ENCODE measurements at places on chromosomes 1 and 21.

- no peak for DNase-seq
Observed at GRCh38 chr1:87392248-87393192, 63.8 kb downstream of the LMO4 start.

DNA sequence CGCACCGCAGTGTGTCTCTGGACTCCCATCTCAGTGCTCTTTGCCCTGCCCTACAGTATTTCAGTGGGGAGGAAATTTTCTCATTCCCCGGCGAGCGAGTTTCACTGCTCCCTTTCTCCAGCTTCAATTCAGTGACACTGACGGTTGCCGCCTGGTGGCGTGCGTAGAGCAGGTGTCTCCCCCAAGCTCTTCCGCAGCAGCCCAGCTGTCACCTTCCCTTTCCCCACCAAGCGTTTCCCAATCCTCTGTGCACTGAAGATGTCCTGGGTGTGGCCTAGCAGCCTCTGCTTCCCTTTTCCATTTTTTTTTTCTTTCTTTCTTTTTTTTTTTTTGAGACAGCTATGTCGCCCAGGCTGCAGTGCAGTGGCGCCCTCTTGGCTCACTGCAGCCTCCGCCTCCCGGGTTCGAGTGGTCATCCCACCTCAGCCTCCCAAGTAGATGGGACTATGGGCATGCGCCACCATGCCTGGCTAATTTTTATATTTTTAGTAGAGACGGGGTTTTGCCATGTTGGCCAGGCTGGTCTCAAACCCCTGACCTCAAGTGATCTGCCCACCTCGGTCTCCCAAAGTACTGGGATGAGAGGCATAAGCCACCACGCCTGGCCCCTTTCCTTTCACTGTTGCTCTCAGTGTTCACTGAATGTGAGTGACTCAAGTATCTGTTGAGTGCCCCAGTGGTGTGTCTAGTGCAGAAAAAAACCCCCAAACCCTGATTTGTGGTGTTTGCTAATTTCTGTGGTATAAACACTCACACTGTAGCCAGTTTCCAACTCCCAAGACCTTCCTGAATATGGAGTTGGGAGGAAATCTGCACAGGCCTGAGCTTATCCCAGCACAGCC lies 30.1 kb downstream of the TNFRSF1B start:
- no peak for DNase-seq

DNA sequence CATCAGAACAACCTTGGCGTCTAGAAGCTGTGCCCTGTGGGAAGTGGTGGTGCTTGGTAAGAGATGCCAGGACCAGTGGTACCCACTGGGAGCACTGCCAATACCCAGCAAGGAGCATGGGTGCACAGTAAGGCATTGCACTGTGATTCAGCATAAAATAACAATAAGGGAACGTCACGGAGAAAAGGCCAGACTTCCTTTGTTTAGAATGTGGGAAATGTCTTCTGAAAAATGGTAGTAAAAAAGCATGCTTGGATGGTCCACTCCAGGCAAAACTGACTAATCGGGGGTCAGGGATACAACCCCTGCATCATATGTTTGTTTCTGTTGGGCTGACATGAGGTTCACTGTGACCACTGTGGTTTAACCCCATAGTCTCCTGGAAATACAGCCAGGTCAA lies 14.7 kb downstream of the METTL18 start:
- no peak for DNase-seq

GRCh38 chr1:109883248-109883955 lies 27.2 kb upstream of the CSF1 start:
- DNase-seq = no peak

- no peak for DNase-seq
Observed at GRCh38 chr1:119787776-119788175, 19.1 kb upstream of the HMGCS2 start.

- DNase-seq = no peak
Observed at GRCh38 chr1:26434161-26434752, 2.1 kb downstream of the DHDDS start.

- DNase-seq = no peak
Observed at GRCh38 chr1:36487906-36488305, 5.2 kb upstream of the CSF3R start.

- no peak for DNase-seq
Observed at GRCh38 chr1:89203166-89203565, 4.4 kb upstream of the GBP4 start.

DNA sequence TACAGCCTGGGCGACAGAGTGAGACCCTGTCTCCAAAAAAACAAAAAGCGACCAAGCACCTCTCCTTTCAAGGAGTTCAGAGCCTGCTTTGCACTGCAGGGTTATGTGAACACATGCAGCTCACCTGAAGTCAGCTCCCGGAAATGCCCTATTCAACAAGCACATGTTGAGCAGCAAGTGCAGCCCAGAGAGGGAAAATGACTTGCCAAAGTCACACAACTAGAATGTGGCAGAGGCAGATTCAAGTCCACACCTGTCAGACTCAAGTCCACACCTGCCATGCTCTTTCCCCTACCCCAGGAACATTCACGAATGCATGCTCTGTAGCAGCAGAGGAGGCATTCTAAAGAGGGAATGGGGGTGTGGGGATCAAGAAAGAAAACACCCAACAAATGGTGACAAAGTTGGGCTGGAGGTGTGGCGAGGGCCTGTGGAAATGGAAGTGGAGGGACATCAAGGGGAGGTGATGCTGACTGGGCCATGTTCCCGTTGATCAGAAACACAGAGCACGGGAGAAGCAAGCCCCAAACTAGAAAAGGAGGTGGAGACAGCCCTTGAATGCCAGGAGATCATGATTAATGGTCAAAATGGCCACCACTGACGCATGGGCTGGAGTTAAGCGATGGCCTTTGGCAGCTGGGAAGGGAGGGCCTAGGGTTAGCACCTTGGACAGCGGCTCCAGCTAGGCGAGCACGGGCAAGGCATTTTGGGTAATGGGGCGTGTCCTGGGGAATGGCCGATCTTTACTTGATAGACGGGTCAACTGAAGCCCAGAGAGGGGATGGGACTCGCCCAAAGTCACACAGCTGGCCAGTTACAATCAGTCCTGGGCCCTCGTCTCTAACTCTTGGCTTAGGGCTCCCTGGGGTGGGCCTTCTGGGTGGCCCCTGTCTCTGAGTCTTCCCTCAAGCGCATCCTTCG lies 21.5 kb downstream of the RAP1GAP start:
- DNase-seq = no peak

DNA sequence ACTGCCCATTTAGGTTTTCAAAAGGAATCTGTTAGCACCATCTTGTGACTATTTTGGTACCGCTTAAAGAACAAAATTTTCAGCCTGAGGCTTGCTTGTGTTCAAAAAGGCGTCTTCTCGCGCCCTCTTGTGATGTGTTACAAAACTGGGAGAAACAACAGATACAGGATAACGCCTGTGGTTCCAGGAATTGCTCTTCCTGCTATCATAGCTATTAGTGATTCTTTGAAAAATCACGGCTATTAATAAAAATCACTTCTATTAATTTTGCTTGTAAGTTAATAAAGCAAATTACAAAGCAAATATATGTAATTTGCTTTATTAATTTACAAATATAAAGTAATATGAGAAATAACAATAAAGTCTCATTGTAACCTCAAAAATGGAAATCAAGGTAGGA lies 82.2 kb upstream of the ABCD3 start:
- no peak for DNase-seq

- no peak for DNase-seq
Observed at GRCh38 chr1:63898428-63899196, 124.8 kb downstream of the ROR1 start.

DNA sequence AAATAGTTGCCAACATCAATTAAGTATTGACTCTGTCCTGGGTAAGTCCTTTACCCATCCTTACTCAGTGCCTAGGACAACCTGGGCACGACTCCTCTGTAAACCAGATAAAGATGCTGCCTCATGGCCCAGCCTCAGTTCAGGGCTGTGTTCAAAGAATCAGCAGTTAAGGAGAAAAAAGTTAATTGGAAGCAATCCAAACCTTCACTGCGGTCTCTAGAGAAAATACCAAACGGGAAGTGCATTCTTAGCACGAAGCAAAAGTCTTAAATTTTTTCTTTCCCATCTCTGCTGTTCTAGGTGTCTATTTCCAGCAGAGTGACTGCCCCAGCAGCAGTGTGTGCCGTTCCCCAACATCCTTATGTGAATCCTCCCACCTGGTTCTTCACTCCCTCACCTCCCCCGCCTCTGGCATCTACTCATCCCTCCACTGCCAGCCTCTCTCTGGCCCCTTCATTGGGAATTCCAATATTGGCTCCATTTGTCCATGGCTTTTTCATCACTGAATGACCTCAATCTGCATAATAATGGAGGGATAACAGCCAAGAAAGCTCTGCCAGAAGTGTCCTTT lies 23.2 kb downstream of the KANK4 start:
- DNase-seq = no peak

DNA sequence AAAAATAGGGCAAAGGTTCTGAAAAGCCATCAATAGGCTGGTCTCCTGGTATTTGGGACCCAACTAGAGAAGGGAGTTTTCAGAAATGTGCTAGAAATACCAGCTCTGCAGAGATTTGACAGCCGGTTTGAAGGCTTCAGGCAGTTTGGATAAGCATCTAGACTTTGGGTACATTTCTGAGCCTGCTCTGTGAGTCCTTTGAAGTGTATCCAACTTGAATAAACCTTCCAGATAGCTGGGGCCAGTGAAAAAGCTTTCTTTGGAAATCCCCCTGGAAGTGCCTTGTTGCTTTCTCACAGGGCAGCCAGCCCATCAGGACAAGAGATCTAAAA lies 6.4 kb upstream of the PEF1 start:
- DNase-seq = no peak

- DNase-seq = no peak
Observed at GRCh38 chr1:80751204-80751603, 1049.5 kb upstream of the ADGRL2 start.

GRCh38 chr21:38770660-38771059 lies 35.1 kb upstream of the ETS2 start:
- DNase-seq = no peak

- DNase-seq = no peak
Observed at GRCh38 chr21:19776076-19776475, 1222.1 kb upstream of the NCAM2 start.

DNA sequence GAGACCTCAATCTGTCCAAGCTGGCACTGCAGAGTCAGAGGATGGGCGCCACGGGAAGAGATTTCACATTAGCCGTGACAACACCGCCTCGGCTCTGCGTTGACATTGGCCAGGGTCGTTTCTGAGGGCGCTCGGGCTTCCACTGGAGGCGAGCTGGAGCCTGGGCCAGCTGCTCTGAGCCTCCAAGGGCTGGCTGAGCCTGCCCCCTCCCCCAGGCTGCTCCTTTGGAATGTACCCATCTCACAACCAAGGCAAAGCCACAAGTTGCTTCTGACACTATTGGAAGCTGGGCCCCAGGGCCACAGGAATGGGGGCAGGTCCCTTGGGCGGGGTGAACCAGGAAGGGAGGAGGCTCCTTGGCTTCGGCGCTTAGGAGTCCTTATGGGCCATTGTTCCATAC lies 12.7 kb downstream of the GPR3 start:
- no peak for DNase-seq

DNA sequence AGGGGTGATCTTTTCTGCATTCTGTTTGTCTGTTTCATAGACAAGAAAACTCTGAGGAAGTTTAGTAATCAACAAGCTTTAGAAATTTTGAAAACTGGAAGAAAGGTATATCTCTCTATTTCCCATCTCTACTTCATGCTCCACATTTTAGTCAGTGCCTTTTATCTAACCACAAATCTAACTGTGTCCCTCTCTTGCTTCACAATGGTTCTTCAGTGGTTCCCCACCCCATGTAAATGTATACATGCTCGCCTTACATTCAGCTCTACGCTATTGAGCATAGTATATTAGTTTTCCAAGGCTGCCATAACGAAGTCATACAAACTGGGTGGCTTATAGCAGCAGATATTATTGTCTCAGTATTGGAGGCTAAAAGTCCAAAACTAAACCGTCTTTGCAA lies 14.4 kb upstream of the SAMSN1 start:
- DNase-seq = no peak

DNA sequence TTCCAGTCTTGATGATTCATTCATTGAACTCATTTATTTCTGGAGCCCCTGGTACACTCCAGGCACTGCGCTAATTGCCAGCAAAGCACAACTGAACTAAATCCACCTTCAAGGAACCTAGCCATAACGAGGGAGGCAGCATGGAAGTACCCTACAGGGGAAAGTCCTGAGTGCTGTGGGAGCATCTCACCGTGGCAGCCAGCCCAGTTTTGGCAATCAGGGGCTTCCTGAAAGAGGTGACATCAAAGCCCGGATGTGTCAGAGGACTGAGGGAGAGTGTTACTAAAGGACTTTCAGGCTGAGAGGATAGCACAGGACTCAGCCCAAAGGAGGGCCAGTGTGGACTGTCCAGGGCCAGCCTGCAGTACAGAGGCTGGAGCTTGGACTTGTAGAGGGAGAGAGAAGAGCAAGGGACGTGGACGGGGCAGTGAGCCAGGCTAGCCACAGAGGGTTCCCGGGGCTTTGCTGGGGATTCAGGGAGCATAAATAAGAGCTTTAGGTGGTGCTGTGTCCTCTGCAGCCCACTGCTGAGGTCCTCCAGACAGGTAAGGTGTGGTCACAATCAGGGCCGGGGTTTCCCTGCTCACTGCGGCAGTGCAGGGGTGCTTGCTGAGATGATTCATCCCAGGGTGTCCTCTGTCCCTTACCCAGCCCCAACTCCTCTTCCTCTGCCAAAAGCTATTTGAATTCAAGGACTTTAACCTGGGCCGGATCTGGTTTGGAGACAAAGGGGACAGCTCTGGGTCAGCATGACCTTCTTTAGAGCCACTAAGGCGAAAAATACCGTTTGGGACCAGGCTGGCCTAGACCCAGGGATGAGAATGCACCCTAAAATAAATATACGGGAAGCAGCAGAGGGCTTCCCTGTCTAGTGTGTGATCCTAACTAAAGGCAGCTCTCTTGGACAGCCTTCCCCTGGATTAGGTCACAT lies 128.3 kb downstream of the EDEM3 start:
- no peak for DNase-seq
